ENCODE measurements at places on chromosomes 12 and 14.
A peak's percentile ranks its signal among the peaks of the same experiment; 100 is the strongest.

GRCh38 chr12:123979566-123979965, 6.6 kb downstream of the ZNF664 start:
- DNase-seq: no peak

- DNase-seq: no peak
Measured at GRCh38 chr14:82533351-82533750, 999.7 kb upstream of the SEL1L start.

DNA sequence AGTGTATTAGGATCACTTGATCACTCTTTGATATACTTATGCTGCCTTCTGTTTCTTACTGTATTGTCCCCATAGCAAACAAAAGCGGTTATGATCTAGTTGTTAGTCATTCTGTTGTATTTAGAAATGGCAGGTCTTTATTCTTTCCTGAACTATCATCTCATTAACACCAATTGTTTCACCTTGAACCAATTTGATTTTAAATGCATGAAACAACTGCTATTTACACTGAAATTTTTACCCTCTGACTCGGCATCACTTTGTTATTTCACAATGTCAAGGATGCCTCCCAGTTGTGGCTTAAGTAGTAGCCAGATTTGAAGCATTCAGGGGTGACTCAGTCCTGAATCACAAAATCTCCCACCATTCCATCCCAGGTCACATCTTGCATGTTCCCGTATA, 303.5 kb downstream of the EGLN3 start:
- no peak for DNase-seq

DNA sequence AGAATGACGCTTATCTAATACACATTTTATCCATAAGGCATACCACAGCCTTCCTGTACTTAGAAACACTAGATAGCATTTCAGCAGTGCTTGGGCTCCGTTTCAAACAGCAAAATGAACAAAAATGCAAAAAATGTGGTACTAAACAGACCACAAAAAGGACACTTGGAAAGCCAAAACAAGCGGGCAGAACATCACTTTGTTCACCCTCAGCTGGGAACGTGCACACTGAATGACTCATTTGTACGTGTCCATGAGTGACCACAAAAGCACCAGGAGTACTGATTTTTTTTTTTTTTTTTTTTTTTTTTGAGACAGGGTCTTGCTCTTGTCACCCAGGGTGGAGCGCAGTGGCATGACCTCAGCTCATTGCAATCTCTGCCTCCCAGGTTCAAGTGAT, 8.9 kb upstream of the FOXN3 start:
- no peak for DNase-seq

GRCh38 chr12:110316861-110317260, 35.8 kb downstream of the ATP2A2 start:
- DNase-seq: no peak

GRCh38 chr12:92558215-92558773, 144.5 kb upstream of the PLEKHG7 start:
- no peak for DNase-seq

GRCh38 chr14:99677231-99678140, 6.6 kb upstream of the CYP46A1 start:
- no peak for DNase-seq

DNA sequence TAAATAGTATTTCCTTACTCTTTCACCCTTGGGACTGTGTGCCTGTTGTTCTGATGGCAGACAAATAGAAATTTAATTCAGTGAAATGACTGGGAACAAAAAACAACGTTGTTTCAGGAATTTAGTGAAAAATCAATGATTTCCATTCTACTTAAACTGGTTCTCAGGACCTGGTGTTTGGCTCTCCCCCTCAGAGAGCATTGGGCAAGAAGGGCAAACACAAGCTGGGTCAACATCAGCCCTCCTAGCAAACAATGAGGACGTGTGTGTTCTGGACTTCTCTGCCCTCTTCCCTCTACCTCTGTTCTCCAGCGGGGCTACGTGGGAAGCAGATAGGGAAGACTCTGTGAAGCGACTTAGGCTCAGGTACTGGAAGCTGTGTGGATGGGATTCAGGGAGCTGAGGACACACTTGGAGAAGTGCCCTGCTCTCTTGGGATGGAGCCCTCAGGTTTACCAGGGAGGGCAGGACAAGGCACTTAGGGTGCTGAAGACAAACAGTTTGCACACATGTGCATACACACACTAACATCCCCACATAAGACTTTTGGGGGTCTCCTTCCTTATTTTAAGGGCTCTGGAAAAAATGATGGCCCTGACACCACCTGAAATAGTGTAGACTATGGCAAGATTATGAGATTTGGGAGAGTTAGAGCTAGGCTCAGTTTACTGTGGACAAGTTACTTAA, 7.6 kb upstream of the SERPINA1 start:
- no peak for DNase-seq

GRCh38 chr14:65847075-65847847, 434.7 kb downstream of the FUT8 start:
- DNase-seq: peak; percentile 39

DNA sequence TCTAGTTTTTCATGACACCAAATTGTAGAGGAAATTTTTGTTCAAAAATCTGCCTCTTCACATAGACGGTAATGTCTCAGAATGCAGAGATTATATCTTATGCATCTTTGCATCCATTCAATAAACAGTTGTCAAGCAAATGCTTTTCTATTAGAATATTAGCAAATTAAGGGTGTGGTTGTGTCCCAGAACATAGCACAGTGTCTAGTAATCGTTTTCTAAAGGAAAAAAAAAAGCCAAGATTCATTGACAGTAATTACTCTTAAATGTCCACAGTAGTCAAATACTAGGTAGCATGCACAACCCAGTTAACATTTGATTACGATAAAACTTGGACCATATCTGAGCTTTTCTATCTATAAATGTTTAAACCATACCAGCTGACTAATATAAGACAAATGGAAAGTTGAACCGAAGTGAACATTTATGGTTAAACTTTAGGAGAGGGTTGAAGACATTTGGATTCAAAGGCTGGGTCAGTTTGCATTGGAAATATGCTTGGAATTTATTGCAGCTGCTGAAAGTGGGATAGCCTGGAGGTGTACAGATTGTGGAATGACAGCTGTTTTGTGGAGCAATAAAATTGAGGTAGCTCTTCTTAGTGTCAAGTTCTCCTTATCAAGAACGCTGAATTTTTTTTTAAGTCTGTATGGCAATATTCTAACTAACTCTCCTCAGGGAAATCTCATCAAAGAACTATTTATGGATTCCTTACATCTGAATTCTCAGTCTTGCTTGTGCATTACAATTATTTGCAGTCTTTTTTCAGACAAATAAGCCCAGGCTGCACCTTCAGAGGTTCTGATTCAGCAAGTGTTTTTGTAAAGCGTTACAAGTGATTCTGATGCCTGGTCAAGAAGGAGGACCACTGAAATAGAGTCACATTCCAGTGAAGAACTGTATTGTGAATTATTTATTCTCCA, 66.7 kb upstream of the ATP2B1 start:
- no peak for DNase-seq

DNA sequence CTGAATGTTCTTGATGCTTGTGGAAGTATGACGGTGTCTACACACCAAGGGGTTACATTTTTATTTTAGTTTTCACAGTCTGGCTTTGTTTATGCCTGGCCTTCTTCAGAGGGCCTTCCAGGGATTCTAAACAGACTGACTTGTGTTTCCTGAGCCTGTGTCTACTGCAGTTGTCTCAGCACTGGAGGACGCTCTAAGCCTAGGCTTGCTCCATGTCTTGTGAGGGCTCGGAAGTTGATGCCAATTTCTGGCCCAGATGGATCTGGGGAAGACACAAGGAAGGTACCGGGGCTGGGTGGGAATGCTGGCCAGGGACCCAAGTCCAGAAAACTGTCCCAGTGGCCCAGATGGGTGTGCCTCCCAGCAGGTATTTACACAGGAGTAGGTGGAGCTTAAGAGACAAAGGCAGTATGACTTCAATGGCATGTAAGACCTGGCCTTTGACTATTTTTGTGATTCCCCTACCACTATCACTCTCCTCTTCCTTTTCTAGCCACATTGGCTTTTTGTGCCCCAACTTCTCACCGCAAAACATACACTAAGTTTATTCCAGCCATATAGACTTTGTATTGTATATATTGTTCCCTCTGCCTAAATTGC, 56.9 kb downstream of the GPR137C start:
- DNase-seq: no peak

DNA sequence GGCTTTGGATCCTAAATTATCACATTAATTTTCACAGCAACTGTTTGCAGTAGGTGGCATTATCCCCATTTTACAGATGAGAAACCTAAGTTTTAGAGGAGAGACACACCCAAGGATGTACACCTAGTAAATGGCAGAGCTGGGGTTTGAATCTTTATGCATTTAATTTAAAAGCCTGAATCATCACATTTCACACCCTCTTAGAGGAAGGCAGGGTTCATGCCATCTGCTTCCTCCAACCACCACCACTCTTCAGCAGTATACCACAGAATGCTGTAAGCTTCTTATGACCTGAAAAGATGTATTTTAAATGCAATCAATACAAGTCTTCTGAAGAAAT, 90.3 kb downstream of the CRADD start:
- DNase-seq: no peak

GRCh38 chr14:73500360-73500759, 9.6 kb downstream of the RIOX1 start:
- DNase-seq: no peak

- no peak for DNase-seq
Measured at GRCh38 chr12:102921240-102921639, 4.2 kb upstream of the PAH start.

- DNase-seq: no peak
Measured at GRCh38 chr12:89225808-89226411, 126.4 kb downstream of the DUSP6 start.

GRCh38 chr14:43249116-43249515, 1258.0 kb downstream of the FSCB start:
- no peak for DNase-seq

GRCh38 chr12:7034464-7034863, 16.2 kb upstream of the LPCAT3 start:
- no peak for DNase-seq

DNA sequence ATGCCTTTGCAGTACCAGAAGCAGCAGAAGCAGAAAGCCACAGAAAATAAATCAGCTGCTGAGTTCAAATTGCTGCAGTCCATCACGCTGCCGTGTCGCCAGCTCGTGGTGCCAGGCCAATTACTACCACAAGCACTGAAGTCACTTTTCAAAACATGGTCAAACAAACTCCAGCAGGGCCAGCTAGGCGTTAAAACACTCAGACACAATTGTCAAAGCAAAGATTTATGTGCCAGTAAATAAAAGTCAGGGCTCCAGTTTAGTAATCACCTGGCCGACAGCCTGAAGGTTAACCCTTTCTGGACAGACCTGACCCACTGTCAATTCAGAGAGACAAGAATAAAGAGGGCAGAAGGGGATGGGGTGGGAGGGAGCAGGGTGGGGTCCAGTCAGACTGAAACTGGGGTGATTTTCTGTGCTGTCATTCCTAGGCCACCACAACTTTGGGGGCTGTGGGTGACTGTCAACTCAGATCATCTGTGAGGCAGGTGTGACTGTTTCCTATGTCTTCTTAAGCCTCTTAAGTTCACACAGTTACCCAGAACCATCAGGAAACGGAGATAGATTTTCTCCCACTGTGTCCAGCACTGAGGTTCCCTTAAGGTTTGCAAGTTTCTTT, 109.8 kb upstream of the FUT8 start:
- DNase-seq: no peak

GRCh38 chr12:53625373-53625945, 723 bp downstream of the ATF7 start:
- DNase-seq: no peak

DNA sequence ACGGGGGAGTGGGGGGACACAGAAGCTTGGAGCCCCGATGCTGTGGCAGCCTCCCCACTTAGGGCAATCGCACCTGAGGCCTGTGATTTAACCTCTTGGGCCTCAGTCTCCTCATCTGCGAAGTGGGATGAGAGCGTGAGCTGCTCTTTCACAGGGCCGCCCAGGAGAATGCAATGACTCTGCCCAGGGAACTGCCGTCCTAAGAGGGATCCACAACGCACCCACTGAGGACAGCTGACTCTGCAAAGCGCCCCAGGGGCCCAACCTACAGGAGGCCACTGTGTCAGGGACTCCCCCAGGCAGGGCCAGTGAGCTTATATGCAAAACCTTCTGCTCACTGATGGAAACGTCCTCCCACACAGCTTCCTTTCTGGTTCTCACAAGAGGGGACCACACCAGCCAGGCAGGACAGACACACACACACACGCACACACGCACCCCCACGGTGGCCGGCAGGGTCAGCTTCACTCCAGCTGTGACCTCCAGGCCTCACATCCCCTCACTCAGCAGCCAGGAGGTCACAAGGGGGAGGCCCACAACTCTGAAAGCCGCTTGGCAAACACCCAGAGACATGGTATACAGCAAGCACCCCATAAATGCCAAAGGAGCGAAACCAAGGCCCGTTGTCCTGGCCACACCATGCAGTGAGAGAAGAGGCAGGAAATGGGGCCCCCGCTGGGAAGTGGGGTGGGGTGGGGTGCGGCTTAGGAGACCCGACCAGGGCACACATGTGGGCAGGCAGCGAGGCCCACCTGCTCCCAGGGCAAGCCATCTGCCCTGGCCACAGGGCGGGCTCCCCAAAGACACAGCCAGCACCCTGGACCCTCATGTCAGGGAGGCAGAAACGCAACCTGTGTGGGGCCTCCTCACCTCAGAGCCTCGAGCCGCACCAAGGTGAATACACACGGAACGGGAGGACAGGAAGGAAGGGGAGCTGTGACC, 73.3 kb downstream of the NCOR2 start:
- peak; percentile 23 for DNase-seq

- DNase-seq: no peak
Measured at GRCh38 chr14:34781242-34781641, 66.8 kb upstream of the CFL2 start.

DNA sequence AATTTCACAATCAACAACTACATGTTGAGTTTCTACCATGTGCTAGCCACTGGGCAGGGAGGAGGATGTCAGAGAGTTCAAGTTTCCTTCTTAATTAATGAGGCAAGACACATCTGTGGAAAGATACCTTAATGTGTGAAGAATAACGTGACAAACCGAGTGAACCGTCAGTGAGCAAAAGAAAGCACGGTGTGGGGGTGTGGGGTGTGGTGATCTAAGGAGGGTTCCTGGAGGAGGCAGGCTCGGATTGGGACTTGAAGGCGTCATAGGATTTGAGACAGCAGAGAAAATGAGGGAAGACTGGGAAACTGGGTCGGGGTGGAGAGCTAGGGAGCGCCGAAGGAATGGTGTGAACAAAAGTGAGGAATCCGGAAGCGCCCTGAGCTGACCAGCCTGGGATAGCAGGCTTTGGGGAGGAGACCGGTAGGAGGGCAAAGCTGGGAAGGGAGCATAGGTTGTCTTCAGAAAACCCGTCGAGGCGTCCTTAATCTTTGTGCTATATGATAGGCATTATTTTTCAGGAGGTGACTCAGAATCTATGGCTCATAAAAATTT, 22.3 kb downstream of the GALNT8 start:
- DNase-seq: no peak

DNA sequence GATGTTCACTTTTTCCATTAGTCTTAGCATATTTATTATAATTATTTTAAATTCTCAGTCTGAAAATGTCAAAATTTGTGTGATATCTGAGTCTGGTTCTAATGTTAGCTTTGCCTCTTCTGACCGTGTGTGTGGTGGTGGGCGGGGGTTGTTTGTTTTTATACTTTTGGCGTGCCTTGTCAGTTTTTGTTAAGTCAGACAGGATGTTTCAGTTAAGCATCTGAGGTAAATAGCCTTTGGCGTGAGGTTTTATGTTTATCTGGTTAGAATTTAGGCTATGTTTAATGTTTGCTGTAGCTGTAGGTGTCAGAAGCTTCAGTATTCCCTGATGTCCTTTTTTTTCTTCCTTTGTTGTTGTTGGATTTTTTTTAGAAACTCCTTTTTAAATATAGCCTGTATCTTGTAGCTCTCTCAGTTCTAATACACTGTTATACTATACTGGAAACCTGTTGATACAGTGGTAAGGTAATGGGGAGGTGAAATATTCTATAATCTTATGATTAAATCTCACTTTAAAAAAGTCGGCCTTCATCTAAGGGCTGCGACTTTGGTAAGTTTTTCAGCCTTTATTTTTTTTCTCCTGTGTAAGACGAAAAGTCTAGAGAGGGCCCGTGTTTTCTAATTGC, 111.6 kb downstream of the SCAF11 start:
- peak; percentile 2 for DNase-seq
